ENCODE measurements at places on chromosomes 13 and 19.

DNA sequence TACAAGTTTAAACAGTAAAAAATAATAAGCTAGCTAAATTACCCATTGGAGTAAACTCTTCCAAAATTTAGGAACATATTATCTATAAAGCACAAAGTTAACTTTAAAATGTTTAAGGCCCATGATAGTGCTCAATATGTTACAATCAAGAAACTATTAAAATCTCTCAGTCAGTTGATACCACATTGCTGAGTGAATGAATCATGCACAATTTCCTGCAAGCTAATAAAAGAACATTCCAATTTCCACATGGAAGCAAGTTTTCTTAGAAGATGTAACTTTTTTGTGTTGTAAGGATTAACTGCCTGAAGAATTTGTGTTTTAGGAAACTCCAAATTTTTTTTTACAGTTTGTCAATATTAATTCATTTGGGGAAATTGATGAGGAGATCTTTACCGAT, 666.6 kb downstream of the SLITRK1 start:
- no peak for DNase-seq

- no peak for DNase-seq
Measured at GRCh38 chr13:104442536-104442935, 1376.3 kb upstream of the SLC10A2 start.

DNA sequence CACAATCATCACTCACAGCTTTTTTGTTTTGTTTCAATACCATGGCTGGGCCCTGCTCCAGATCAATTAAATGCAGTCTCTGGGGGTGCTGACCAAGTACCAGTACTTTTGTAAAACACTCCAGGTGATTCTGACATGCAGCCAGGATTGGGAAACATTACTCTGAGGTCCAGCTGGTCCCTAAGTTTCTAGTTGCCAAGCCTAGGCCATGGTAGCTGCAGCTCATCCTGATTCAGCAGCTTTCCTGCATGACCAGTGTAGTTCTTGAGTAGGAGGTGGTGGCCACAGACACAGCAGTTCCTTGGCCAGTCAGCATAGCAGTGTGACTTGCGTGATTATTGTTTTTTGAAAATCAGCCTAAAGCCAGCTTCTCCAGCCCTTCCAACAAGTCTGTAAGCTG, 859.1 kb downstream of the DIAPH3 start:
- no peak for DNase-seq

DNA sequence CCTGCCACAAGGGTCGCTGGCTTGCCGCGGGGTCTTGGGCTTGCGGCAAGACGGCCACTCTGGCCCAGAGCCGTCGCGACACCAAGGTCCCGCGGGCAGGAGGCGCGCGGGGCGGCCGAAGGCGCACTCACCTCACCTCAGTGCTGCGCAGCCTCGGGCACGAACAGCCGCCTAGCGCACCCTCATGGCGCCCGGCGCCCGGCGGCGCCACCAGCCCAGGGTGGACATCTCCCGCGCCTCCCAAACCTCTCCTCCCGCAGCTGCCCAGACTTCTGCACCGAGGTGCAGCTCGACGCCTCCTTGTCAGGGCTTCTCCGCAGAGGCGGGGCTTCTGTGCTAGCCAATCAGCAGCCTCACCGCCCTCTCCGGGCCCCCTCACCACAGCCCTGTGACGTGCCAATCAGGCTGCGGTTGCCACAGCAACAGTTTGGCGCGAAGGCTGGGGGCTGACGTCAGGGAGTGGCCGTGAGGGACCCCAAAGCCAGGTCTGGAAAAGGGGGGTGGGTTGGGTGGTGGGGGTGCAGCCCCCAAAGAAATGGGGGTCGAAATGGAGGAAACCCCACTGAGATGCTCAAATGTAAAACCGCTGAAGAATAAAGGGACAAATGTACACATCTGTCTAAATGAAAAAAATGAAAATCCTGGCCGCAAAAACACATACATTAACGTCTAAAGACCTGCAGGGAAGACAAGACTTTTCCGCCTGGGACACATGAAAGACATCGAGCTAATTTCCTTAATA, at the start of the genes PEG3 and ZIM2:
PEG3 (minus strand) TSS at position 276 of the 742 bp plus-strand sequence. CDS start 16,071 bp downstream, outside the sequence.
ZIM2 (minus strand) TSS at position 276 of the 742 bp plus-strand sequence. CDS start 16,449 bp downstream, outside the sequence.
- no peak for DNase-seq

DNA sequence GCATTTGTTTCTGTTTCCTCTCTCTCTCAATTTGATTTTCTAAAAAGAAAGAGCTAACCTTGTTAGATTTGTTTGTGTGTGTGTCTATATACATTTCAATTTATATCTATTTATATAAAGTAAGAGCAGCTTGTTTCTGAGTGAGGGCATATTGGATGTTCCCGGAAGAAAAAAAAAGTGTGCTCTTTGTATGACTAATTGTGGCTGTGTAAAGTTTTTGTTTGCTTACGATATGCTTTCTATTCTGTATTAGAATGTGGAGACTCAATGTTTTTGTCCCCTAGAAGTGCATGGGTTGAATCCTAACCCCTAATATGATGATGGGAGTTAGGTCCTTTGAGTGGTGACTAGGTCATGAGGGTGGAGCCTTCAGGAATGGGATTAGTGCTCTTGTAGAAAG, 66.6 kb upstream of the C1QTNF9B start:
- no peak for DNase-seq

All from smooth muscle cell of the brain vasculature (primary cell).